HCEC 1CT (cell line): ENCODE measurements at places on chromosomes 12 and 14.

DNA sequence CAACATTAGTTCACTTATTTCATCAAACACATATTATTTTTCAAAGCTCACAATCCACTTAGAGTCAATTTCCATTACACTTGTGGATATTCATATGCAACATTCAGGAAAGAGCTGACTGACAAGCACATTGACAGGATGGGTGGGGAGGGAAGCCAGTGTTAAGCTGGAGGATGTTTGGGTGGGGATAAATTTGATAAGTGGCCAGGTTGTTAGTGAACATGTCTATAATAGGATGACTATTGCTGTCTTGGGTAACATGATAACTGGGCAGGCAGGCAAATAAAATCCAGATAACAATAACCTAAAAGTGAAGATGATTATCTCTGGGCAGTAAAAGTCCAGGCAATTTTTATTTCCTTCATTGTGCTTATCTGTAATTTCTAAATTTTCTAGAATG is 73.8 kb upstream of the OSBPL8 start:
- DNase-seq, result no peak

GRCh38 chr12:51921017-51921725 is 13.9 kb downstream of the ACVRL1 start:
- no peak for DNase-seq

DNA sequence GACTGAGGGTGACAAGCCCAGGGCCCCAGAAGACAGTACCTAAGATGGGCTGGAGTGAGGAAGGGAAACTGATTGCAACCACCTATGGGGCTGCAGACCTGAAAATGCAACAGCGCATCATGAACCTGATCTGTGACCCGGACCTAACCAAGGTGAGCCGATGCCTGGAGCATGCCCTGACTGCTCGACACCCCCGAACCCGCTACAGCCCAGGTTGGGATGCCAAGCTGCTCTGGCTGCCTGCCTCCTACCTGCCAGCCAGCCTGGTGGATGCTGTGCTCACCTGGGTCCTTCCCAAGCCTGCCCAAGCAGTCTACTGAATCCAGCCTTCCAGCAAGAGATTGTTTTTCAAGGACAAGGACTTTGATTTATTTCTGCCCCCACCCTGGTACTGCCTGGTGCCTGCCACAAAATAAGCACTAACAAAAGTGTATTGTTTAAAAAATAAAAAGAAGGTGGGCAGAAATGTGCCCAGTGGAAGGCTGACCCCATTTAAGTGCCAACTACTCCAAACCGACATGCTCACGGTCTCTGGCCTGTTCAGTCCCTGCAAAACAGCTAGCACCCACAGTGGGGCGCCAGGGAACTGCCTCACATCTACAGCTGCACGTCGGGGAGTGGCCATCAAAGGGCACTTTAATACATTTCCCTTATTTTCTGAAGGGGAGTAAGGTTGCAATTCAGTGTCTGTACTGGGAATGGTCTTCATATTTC is 4.2 kb downstream of the RDH5 start:
- peak; percentile 60 for DNase-seq

DNA sequence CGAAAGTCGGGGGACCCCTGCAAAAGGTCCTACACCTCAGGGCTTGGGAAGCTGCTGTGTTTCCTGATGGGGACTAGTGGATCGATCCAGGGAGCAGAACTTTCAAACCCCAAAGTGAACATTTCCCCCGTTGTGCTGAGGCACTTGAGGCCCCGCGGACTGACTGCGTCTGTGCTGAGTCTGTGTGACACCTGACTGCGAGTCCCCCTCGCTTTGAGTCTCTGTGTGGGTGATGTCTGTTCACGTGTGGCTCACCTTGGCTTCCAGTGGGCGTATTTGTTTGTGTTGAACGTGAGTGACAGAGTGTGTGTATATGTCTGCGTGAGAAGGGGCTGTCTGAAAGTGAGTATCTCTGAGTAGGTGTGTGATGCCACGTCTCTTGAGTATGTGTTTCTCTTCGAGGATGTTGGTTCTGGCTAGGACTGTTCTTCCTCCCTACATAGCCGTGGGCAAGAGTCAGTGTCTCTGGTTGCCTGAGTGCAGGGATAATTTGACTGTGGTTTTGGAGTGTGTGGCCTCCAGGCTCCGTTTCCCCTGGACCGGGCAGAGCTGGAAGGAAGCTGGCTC is 1.3 kb downstream of the TEAD4 start:
- DNase-seq, result no peak

DNA sequence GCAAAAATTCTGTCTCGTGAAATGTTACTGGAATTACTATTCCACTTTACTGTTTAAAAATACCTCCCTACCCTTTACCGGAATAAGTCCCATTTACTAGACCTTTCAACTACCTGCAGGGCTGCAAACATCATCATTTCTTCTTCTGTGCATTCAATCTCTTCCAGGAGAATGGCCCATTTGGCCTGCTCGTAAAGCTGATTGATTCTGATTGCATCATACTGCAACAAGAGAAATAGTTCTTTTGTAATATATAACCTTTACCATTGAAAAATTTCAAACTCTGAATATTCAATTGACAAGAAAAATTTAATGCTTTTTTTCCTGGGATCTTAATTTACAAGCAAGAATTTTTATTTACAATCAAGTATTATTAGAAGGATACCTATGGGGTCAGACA is 72.4 kb downstream of the FERMT2 start:
- no peak for DNase-seq

GRCh38 chr12:94560431-94561221 is 89.7 kb downstream of the TMCC3 start:
- DNase-seq, result peak; percentile 63
